ENCODE measurements at places on chromosomes 13 and 19.

DNA sequence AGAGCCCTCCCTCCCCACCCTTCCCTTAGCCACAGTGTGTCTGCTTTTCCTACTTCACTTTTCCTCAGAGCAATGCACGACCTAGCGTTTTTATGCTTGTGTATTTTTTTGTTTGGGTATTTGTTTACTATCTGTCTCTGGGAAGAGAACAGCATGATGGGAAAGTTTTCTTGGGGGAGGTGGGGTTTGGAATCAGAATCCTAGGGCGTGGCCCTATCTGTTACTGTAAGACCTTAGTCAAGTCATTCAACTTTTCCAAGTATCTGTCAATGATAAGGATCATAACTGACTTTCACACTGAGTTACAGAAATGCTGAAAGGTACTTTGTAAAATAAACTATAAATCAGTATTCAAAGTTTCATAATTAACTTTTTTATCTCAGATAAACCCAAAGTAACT is 146.3 kb upstream of the WASF3 start:
- DNase-seq, result no peak

DNA sequence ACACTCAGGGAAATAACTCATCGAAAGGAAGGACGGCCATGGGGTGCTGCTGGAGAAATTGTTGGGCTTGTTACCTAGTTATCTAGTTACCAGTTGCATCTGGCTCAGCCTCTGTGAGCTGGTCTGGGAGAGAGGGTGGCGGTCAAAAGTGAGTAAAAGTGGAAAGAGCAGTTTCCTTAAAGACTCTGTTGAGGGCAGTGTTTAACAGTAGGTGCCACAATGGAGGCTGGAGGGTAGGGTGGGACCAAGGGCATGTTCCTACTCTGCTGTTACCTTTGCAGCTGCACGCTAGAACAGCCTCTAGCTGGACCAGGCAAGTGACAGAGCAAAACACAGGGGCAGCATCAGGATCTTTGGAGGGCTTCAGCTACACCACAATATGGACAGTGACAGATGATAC is 228.8 kb upstream of the STARD13 start:
- DNase-seq, result no peak

DNA sequence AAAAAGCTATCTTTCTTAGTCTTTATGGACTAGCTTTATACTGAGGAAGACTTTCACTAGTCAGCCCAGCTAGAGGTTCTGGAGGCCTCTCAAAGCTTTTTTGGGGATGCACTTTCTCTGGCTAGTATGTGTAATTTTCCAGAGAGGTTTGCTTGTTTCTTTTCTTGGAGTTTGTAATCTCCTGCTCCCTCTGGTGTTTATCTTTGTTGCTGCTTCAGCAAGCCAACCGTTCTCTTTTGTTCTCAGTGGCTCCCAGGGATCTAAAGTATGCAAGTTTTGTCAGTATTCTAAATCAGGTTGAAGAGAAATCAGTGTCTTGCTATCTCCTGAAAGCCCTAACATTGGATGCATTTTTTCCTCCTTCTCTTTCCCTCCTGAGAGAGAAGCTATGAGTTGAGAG is 121.1 kb upstream of the MYO16 start:
- DNase-seq, result no peak

- no peak for DNase-seq
Measured at GRCh38 chr19:2291185-2291751, 9.3 kb upstream of the PEAK3 start.

GRCh38 chr13:51520524-51520923 is 63.7 kb upstream of the WDFY2 start:
- no peak for DNase-seq

DNA sequence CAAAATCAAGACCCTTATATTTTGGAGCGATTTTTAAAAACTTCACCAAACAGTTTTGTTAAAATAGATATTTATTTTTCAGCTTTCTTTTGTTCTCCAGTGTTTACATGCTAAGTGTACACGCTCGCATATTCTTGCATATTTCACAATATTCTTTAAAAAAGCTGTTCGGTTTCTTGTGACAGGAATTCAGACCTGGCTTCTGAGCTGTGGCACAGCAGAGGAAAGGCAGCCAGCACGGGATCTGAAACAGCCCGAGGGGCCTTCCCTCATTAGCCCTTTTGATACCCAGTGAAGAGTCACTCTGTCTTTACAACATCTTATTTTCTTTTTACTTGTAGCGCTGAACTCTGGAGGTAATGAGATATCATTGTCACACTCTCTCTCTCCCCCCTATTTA is 234.0 kb downstream of the B3GLCT start:
- no peak for DNase-seq

DNA sequence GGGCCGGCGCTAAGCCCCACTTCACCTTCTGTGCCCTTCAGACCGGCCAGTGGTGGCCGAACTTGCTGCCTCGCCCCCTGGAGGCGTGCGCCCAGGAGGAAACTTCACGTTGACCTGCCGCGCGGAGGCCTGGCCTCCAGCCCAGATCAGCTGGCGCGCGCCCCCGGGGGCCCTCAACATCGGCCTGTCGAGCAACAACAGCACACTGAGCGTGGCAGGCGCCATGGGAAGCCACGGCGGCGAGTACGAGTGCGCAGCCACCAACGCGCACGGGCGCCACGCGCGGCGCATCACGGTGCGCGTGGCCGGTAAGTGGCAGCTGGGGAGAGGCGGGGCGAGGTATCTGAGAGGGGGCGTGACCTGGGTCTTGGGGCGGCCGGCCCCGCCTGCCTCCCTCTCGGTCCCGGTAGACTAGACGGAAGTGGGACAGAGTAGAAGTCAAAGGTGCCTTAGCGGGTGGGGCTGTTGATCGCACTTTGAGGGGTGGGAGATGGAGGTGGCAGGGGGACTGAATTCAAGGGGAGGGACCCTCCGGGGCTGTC is 5.6 kb downstream of the ICAM5 start:
- DNase-seq, result no peak

GRCh38 chr13:26816881-26817280 is 56.3 kb upstream of the GPR12 start:
- no peak for DNase-seq

DNA sequence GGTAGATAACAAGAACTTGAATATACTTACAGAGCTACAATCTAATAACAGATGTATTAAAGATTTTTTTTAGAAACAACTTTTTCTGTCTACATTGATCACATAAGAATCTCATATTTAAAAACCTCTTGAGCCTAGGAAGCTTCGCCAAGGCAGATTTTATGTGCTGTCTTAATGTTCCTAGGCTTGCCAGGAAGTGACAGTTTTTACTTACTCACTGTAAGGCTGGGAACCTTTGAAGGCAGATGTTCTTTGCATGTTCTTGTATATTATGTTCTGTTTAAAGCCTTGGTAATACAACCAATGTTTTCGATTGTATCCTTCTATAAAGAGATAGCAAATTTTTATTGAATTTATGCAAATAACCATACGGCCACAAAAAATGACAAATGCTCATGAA is 492.7 kb downstream of the GPC5 start:
- no peak for DNase-seq

DNA sequence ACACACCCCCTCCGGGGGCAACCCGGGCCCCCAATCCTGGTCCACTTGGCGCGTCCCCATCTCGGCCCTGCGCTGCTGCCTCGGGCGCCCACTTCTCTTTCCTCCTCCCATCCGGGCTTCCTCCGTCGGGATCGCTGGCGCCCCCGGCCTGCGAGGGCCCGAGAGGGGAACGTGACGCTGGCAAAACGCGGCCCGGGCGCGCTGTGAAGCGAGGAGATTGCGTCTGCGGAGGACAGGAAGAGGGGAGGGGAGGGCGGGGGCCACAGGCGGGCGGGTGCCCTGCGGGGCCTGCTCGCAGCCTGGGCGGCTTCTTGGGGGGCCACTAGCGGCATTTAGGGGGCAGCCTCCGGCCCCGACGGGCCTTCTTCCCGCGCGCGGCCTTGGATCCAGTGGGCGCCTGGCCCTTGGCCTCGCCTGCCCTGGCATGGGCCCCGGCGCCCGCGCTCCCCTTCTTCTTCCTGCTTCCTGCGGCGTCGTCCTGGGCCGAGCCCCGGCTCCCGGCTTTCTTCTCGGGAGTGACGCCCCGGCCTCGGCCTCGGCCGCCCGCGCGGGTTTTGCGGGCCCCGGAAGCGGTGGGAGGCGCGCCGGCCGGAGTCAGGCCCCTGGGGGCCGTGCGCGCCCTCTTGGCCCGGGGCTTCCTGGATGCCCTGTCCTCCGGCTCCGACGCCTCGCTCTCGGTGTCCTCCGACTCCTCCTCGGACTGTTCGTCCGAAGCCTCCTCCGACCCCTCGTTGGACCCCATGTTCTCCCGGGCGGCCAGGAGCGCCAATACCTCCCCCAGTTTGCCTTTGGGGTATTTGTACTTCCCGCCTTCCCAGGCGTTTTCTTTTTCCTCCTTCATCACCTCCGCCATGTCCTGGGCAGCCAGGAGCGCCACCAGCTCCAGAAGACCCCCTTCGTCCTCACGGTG is 2.2 kb downstream of the PNMA8B start:
- DNase-seq, result no peak

DNA sequence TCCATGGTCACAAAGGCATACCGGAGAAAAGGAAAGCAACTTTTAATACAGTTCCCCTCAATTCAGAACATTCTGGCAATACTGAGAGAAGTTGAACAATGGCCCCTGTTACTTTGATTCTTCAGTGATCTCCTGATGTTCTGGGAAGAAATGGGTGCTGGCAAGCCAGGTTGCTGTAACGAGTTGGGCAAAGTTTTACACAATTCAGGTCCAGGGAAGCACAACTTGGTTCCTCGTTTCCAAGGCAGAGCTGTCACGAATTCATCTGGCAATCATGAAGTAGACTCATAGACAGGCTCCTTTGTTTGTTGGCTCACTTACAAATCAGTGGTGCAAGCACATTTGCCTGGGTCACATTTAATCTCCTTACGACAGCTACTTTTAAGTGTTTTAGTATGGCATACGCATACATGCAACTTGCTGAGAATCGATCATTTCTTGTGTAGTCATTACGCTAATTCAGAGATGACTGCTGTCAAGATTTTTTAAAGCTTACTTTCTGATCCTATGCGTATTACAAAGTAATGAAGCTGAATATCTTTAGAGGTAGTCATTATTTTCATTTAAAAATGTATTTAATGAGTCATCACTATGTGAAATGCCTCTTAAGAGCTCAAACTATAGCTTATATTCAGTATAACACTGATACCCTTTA is 174.7 kb downstream of the GPC5 start:
- no peak for DNase-seq

DNA sequence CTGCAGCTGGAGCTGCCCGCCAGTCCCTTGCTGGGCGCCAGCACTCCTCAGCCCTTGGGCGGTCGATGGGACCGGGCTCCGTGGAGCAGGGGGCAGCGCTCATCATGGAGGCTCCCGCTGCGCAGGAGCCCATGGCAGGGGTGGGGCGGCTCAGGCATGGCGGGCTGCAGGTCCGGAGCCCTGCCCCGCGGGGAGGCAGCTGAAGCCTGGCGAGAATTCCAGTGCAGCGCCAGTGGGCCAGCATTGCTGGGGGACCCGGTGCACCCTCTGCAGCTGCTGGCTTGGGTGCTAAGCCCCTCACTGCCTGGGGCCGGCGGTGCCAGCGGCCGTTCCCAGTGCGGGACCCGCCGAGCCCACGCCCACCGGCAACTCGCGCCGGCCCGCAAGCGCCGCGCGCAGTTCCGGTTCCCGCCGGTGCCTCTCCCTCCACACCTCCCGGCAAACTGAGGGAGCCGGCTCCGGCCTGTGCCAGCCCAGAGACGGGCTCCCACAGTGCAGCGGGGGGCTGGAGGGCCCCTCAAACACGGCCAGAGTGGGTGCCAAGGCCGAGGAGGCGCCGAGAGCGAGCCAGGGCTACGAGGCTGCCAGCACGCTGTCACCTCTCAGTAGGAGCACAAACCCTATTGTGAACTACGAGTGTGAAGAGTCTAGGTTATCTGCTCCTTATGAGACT is 687.1 kb downstream of the PCDH17 start:
- DNase-seq, result no peak

- peak; percentile 59 for DNase-seq
Measured at GRCh38 chr19:2207991-2208860, 27.9 kb downstream of the PLEKHJ1 start.

- DNase-seq, result no peak
Measured at GRCh38 chr19:6464070-6464873, at the start of gene CRB3. Gene CRB3 (plus strand): TSS chr19:6464271. CDS start chr19:6464702, 431 bp downstream.

DNA sequence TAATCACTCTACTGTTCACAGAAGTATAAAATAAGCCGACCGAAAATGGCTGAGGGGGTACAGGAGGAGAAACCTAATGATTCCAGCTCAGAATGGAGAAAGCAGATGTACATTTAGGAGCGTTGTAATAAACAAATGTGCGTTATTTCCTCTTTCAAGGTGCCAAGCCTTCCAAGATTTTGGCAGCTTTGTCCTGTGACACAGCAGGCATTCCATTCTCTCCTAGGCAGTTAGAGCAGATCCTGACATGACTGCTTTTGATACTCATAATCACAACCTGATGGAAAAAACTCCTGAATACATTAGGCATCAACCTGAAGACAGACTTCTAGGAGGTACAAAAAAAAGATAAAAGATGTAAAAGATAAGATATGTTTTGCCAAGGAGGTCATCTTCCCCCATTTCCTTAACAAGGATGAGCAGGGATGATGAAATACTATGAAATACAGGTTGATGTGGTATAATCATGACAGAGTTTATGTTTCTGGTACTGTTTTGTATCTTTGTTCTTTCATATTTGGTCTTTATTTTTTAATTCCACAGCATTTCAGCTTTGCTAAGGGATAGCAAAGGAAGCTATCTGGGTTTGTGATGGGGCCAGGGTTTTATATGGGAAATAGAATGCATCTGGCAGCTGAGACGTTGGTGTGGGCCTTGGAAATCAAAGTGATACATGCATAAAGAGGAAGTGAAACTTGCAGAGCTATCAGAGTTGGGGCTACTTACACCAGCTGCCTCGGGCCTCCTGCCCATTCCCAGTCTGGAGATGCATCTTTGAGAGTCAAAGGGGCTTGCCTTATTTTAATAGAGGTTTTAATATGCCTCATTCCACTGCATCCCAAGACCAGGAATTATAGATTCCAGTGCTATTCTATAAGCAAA is 222.5 kb downstream of the OXGR1 start:
- DNase-seq, result no peak

GRCh38 chr19:16894080-16894479 is 5.3 kb downstream of the F2RL3 start:
- no peak for DNase-seq

- no peak for DNase-seq
Measured at GRCh38 chr13:56718791-56719190, 421.9 kb upstream of the PRR20A start.

DNA sequence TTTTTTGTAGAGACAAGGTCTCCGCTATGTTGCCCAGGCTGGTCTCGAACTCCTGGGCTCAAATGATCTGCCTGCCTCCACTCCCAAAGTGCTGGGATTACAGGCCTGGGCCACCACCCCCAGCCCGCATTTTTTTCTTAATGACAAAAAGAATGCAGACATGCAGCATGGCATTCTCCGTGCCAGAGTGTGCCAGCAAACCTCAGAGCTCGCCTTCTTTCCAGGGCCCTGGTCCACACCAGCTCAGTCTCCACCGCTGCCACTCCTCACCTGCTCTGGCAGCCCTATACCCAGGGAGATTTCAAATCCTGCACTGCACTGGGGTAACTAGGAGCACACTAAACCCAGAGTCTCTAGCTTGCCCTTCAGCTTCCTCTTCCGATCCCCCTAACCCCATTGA is 41.7 kb downstream of the ZIC5 start:
- DNase-seq, result no peak

- no peak for DNase-seq
Measured at GRCh38 chr13:26254583-26255111, 718 bp downstream of the CDK8 start.

GRCh38 chr19:55641426-55642152 is 787 bp downstream of the ZNF580 start:
- no peak for DNase-seq

Data from GM04503 (cell line).